ENCODE measurements at places on chromosomes 12 and 14. TPM values are rescaled to one million over a fixed set of nuclear protein-coding genes. Genes with fewer than 3 reads are reported as not detected.

KDM5A gene
- total RNA-seq = 89.6 TPM

NANOG gene
- not detected for total RNA-seq

SIX4 gene
- 4.8 TPM for total RNA-seq

TDG gene
- total RNA-seq = 28.4 TPM

CCDC196 gene
- not detected for total RNA-seq

SYT10 gene
- total RNA-seq = not detected

CIDEB gene
- total RNA-seq = 3.5 TPM

METAP2 gene
- 134 TPM for total RNA-seq

ORMDL2 gene
- 48.3 TPM for total RNA-seq

DNA sequence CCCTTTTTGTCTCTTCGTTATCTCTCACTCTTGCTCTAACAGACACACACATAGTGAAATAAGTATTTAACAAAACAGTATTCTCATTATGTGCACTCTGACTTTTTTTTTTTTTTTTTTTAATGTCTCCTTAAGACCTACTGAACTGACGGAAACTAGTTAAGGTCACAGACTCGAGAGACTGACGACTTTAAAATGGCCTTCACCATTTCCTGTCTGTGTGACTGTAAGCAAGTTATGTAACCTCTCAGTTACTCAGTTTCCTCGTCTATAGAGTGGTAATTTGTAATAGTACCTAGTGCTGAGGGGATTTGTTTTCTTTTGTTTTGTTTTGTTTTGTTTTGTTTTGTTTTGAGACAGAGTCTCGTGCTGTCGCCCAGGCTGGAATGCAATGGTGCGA is 284.8 kb downstream of the FBXL14 start:
- peak overlapping the region; percentile 54 for H3K27ac ChIP-seq
- H3K4me3 ChIP-seq = no peak overlapping the region
- DNase-seq = no peak
- H3K27me3 ChIP-seq = no peaks in the 10 kb centered on the region

GRCh38 chr12:129127771-129128170 is 274.5 kb downstream of the GLT1D1 start:
- no peak overlapping the region for H3K27ac ChIP-seq
- DNase-seq = no peak
- no peaks in the 10 kb centered on the region for H3K4me1 ChIP-seq
- no peaks in the 10 kb centered on the region for H3K36me3 ChIP-seq

- H3K36me3 ChIP-seq = peaks cover 1% of the 10 kb centered on the region
- no peaks in the 10 kb centered on the region for H3K27me3 ChIP-seq
- H3K4me3 ChIP-seq = no peak overlapping the region
- peaks cover 31% of the 10 kb centered on the region for H3K4me1 ChIP-seq
- H3K27ac ChIP-seq = no peak overlapping the region
- DNase-seq = no peak
Observed at GRCh38 chr12:122839907-122840554, 4.8 kb downstream of the HIP1R start.

GRCh38 chr12:97300891-97301290 is 161.7 kb upstream of the RMST start:
- H3K27me3 ChIP-seq = no peaks in the 10 kb centered on the region
- peaks cover 5% of the 10 kb centered on the region for H3K4me1 ChIP-seq
- DNase-seq = no peak
- no peak overlapping the region for H3K27ac ChIP-seq
- H3K36me3 ChIP-seq = no peaks in the 10 kb centered on the region
- no peak overlapping the region for H3K4me3 ChIP-seq

DNA sequence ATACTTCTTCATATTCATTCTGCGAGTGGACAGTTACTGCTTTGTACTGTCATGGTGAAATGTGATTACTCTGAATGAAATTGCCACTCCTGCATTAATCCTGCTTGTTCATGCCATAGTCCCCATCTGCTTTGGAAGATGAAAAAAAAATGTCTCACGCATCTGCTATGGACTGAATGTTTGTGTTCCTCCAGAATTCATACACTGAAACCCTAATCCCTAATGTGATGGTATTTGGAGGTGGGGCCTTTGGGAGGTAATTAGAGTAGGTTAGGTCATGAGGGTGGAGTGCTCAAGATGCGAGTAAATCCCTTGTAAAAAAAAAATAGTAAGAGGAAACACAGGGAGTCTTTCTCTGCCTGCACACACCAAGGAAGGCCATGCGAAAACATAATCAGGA is 427.2 kb downstream of the TMTC2 start:
- no peak for DNase-seq

DNA sequence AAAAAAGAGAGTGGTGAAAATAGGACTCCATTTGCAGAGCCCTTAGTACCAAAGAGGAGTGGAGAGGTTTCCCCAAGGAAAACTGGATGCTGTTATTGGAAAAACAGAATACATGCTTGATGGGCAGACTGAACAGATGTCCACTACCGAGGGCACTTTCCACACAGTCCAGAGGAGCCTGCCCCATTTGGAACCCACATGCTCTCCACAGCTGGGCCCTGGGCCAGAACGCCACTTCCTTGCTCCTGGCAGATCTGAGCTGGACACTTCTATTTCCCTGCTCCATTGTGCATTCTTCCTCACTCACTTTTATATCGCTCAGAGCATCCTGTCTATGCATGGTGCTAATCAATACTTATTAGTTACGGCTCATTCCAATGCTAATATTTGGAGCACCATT is 249.9 kb downstream of the SLC15A4 start:
- DNase-seq = no peak
- no peak overlapping the region for H3K4me3 ChIP-seq
- H3K36me3 ChIP-seq = no peaks in the 10 kb centered on the region
- H3K27me3 ChIP-seq = no peaks in the 10 kb centered on the region
- no peaks in the 10 kb centered on the region for H3K4me1 ChIP-seq

DNA sequence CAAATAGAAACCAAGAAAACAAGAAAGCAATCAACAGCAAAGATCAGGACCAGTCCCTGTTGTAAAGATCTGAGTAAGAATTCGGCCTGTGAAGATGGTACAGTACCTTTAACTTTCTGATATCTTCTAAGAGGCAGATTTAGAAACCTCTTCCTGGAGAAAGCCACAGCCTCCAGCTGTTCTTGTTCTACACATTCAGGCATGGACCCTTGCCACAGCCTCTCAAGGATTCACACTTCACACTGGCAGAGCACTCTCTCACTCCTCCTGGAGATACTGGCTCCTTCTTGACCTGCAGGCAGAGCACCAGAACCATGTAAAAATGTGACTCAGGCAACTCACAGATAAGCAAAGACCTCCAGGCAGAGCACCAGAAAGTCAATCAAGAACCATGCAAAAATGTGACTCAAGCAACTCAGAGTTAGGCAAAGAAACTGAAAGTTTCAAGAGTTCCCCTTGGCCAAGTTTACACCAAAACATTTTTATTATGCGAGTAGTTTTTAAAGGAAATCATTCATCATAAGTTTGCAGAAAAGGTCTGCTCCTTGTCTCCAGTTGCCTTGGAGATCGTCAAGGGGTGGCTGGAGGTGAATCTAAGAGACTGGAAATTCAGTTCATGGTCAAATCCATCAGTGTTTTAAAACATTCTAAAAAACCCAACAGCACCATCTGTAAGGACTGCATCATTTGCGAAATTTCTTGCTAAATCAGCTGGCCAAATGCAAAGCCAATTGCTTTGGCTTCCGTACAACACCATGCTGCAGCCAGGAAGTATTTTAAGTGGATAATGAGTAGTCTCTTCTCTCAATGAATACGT is 119.3 kb upstream of the MDM1 start:
- no peak overlapping the region for H3K4me3 ChIP-seq
- no peak overlapping the region for H3K27ac ChIP-seq
- peaks cover 9% of the 10 kb centered on the region for H3K4me1 ChIP-seq
- no peak for DNase-seq
- H3K27me3 ChIP-seq = no peaks in the 10 kb centered on the region

- H3K36me3 ChIP-seq = no peaks in the 10 kb centered on the region
- no peaks in the 10 kb centered on the region for H3K4me1 ChIP-seq
- H3K4me3 ChIP-seq = no peak overlapping the region
- H3K27ac ChIP-seq = no peak overlapping the region
- H3K27me3 ChIP-seq = no peaks in the 10 kb centered on the region
- no peak for DNase-seq
Observed at GRCh38 chr12:21336656-21337055, 1.9 kb upstream of the SLCO1A2 start.

DNA sequence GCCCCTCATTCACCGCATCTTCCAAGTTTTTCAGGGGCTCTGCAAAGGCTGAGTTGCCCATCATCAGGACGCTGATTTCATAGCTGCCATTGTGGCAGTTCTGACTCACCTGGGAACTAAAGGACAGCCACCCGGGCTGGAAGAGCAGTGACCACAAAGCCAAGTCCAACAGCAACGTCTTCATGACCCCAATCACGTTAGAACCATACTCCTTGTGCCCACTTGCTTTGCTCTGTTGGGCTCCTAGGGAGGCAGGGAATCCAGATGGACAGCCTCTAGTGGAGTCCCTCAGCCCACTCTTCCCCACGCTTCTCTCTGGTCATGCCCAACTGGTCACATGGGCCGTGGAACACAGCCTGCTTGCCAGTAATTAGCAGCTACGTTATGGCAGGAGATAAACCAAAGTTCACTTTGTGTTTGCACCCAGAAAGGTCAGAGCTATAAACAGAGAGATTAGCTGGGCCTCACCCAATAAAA is at the start of gene GUCY2C:
GUCY2C (minus strand) TSS at position 335 of the 477 bp plus-strand sequence; CDS start at position 184, 151 bp downstream.
- no peaks in the 10 kb centered on the region for H3K36me3 ChIP-seq
- no peaks in the 10 kb centered on the region for H3K4me1 ChIP-seq
- H3K27ac ChIP-seq = peak within 1 kb of the TSS; percentile 51
- H3K4me3 ChIP-seq = peak within 1 kb of the TSS; percentile 21

- no peaks in the 10 kb centered on the region for H3K4me1 ChIP-seq
- H3K36me3 ChIP-seq = no peaks in the 10 kb centered on the region
- H3K27ac ChIP-seq = no peak overlapping the region
- DNase-seq = no peak
Observed at GRCh38 chr14:61644834-61645233, 50.5 kb upstream of the HIF1A start.

DNA sequence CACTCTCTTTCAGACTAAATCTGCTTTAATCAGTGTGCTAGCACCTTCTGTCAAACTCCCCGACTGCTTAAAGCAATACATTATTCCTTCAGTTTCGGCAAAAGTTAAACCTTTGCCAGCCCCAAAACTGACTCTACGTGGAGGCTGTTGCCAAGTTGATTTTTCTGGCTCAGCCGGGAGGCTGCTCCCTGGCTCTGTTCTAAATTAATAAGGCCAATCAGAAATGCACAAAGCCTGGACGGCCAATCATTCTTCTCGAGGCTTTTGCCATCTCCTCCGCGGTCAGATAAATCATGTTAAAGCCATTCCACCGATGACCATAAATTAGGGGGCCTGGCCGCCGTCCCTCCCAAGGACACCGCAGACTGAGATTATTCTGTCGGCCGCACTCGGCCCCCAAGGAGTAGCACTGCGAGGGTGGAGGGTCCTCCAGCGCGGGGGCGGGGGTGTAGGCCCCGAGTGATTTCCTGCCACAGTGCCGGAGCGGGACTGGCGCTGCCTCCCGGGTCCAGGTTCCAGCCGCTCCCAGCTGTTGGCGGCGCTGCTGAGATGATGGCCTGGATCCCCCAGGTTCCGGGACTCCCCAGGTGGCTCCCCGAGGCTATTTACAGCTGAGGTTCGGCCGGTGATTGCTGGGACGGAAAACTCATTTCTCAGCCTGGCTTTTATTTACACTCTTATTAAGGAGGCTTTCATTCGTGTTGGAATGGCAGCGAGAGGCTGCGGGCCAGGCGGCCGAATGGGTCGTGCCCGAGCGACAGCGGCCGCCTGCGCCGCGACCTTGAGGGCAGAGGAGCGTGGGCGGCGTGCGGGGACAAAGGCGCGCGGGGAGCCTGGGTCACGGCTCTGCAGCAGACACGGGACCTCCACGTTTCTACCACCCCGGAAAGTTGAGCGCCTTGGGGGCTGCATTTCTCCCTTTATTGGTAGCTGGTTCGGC is 165.1 kb downstream of the MON2 start:
- peak overlapping the region; percentile 46 for H3K4me3 ChIP-seq
- H3K4me1 ChIP-seq = no peaks in the 10 kb centered on the region
- H3K36me3 ChIP-seq = no peaks in the 10 kb centered on the region
- H3K27ac ChIP-seq = no peak overlapping the region

DNA sequence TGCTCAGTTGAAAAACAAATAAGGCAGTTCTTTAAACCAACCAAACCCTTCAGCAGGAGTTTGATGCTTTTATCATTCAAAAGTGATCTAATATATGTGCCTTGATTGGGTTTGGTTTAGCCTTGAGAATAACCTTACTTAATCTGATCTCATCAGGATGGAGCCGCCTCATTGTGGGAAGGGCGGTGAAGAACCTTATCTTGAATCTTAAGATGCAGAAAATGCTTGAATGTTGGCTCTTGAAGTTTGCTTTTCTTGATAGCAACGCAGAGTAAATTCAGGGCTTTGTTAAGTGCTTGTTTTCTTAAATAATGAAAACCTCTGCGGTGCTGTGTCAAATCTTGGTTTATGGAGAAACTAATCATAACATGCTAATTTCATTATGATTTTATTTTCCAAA is 138.2 kb downstream of the MON2 start:
- H3K27ac ChIP-seq = no peak overlapping the region
- no peaks in the 10 kb centered on the region for H3K36me3 ChIP-seq
- no peak for DNase-seq
- peaks cover 23% of the 10 kb centered on the region for H3K4me1 ChIP-seq
- no peaks in the 10 kb centered on the region for H3K27me3 ChIP-seq

DNA sequence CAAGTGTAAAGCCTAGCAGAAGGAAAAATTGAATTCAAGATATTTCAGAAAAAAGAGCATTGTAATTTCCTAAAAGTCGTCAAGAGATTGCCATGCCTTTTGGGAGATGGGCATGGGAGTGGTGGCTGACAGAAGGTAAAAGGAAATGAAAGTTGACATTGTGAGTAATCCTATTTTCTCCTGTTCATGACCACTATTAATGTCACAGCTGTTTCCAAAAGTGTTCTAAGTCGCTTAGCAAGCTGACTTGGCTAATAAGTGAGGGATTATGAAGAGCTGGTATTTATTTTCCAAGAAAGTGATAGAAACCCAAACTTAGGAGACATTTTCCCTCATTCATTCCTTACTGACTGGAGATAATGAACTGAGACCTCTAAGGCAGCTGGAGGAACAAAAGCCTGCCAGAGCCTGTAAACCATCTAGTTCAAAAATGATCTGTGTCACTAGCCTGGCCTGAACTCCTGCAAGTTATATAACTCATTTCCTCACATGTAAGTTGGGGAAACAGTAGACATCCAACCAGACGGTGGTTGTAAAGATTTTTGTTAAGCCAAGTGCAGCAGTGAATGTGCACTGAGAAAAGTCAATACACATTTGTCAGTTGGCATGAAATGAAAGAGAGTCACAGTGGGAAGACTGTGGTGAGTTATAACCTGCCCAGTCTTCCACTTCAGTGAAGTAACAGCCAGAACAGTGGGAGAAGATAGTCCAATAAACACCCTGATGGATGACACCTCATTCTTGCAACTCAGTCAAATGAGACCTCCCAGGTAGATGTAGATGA is 75.8 kb downstream of the DIO2 start:
- no peak for DNase-seq
- no peak overlapping the region for H3K27ac ChIP-seq
- no peaks in the 10 kb centered on the region for H3K36me3 ChIP-seq
- H3K4me3 ChIP-seq = no peak overlapping the region
- no peaks in the 10 kb centered on the region for H3K27me3 ChIP-seq
- no peaks in the 10 kb centered on the region for H3K4me1 ChIP-seq

- H3K27me3 ChIP-seq = no peaks in the 10 kb centered on the region
- no peak overlapping the region for H3K4me3 ChIP-seq
- no peaks in the 10 kb centered on the region for H3K4me1 ChIP-seq
- no peaks in the 10 kb centered on the region for H3K36me3 ChIP-seq
- H3K27ac ChIP-seq = no peak overlapping the region
Observed at GRCh38 chr14:74551001-74551400, 57.4 kb downstream of the ISCA2 start.

GRCh38 chr14:104747876-104748275 is 5.1 kb upstream of the SIVA1 start:
- no peak overlapping the region for H3K4me3 ChIP-seq
- H3K27me3 ChIP-seq = no peaks in the 10 kb centered on the region
- H3K27ac ChIP-seq = no peak overlapping the region
- DNase-seq = no peak
